Left cardiac atrium (tissue), 4 donors: ENCODE measurements at places on chromosomes 7 and 10. TPM values are rescaled to one million over a fixed set of nuclear protein-coding genes. Genes with fewer than 3 reads are reported as not detected.
A peak's percentile ranks its signal among the peaks of the same experiment; 100 is the strongest.

DNA sequence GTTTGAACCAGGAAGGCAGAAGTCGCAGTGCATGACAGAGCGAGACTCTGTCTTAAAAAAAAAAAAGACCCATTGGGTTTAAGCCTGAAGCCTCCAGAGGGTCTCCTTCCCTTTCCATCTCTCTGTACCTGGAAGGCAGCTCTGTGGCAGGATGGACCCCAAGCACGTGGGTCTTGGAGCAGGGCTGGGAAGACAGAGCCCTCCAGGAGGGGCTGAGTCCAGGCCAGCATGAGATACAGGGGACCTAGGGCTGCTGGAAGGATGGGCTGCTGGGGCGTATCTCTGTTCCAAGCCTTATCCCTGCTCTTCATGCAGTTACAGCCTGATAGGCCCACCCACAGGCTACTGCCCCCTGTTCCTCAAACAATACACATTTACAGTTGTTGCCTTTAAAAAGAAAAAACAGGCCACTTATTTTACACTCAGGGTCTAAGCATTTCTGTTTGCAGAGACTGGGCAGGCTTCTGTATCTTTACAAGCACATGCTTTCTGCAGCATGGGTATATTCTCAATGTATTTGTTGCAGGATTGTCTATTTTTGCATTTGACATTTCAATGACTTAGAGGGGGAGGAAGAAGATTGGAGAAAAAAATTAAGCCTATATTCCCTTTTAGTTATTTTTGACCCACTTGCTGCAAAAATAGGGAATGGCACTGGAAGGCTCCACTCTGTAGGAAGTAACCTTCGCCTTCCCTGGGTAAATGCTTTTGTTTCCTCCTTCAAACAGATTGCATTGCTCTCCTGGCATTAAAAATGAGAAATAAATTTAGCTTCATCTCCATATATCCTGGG is 60.1 kb downstream of the FAM171A1 start:
- no peak for DNase-seq

GRCh38 chr10:64033711-64034110 is 512.5 kb downstream of the REEP3 start:
- no peak for DNase-seq

DNA sequence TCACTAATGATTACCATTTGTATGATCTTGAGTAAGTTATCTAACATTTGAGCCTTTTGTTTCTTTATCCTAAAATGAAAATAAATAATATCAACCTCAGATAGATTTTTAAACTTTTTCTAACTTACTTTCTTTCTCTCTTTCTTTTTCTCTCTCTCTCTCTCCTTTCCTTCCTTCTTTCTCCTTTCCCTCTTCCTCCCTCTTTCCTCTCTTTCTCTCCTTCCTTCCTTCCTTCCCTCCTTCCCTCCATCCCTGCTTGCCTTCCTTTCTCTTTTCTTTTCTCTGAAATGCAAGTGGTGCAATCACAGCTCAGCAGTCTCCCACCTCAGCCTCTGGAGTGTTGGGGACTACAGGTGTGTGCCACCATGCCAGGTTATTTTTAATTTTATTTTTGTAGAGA is 132.9 kb upstream of the ASAH2 start:
- no peak for DNase-seq

DNA sequence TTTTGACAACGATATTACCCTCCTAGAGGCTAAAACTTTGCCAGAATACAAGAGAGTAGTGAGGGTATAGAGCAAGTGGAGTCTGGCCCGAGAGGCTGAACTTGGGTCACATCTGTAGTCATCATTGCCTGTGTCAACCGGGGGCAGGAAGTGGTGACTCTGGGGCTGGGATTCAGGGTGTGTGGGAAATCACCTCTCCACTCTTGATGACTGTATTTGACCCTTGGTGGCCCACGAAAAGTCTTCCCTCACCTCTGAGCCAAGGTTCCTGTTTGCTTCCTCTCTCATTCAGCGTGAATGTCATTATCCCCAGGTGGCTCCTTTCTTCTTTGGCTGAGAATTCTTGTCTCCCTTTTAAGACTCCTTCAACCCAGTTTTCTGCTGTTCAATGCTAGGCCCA is 240.4 kb downstream of the ABCA13 start:
- DNase-seq = no peak

- no peak for DNase-seq
Observed at GRCh38 chr10:25899304-25899703, 34.7 kb upstream of the MYO3A start.

FLNC gene
- 226 TPM for total RNA-seq

DNA sequence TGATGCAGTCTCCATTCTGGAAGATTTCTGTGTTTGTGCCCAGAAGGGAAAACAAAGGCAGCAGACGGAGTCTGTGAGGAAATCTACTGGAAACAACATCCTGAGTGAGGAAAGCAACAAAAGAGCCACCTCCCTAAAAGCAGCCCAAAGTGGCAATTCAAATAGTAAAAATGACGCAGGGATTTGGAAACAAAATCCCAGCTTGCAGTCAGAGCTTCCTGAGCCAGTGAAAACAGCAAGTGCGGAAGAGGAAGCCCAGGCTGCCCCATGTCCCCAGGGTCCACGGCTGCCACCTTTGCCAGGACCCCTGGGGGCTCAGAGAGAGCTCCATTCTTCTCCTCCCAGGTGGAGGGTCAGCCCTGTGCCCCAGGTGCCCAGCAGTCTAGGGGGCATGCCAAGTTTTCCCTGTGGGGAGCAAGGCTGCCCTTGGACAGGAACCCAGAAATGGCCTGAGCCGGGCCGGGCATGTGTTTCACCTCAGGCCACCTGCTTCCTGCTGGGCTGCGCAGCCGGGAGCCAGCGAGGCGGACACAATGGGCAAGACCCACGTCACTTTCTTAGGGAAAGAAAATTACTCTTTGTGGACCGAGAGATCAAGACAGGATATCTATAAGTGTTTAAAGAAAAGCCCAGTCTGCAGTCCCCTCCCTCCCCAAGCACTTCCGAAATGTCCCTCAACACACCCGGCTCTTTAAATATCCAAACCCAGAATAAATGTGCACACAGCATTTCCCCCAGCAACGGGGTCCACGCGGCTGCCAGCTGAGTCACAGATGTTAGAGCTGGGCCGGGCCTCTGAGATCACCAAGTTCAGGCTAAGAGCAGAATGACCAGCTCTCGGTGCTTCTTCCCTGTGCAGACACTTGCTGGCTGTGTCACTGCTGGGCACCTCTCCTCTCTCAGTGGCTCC is 231.1 kb downstream of the ARHGAP12 start:
- peak; percentile 94 for DNase-seq

- peak; percentile 81 for DNase-seq
Observed at GRCh38 chr7:81769891-81770727, at the start of gene HGF. Gene HGF (minus strand): TSS chr7:81770047. CDS start chr7:81769971, 76 bp downstream.

- no peak for DNase-seq
Observed at GRCh38 chr7:134936893-134937510, 49.3 kb upstream of the AGBL3 start.

RBM17 gene
- total RNA-seq = 58.6 TPM
